ENCODE measurements at places on chromosomes 7 and 10.

GRCh38 chr10:93596539-93596938, 4.5 kb downstream of the RBP4 start:
- no peak for DNase-seq

DNA sequence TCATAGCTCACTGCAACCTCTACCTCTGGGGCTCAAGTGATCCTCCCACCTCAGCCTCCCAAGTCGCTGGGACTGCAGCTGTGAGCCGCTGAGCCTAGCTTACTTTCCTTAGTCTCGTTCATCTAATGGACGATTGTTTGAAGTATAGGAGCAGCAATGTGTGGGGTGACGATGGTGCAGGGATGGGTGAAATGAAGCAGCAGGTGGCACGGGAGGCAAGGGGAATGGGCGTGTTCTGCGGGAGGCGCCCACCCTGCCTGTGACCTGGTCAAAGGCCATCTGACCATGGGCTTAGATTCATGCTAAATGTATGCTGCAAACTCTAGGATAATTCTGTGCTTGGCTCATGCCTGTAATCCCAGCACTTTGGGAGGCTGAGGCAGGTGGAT, 210.7 kb downstream of the MAD1L1 start:
- DNase-seq, result no peak

DNA sequence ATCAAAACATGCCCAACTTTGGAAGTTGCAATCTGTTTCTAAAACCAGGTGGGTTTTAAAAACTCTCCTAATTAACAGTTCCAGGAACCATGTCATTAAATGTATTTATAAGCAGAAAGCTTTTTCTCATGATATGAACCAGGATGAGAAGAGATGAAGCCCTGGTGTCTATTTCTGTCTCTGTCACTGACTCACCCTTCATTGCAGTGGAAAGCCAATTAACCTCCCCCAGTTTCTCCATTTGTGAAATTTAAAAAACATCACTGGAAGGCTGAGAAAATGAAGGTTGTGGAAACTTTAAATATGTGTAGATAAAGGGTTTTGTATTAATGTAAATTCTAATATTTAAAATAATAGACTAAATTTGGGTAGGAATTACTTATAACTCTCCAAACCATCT, 1088.0 kb downstream of the SORCS1 start:
- no peak for DNase-seq

DNA sequence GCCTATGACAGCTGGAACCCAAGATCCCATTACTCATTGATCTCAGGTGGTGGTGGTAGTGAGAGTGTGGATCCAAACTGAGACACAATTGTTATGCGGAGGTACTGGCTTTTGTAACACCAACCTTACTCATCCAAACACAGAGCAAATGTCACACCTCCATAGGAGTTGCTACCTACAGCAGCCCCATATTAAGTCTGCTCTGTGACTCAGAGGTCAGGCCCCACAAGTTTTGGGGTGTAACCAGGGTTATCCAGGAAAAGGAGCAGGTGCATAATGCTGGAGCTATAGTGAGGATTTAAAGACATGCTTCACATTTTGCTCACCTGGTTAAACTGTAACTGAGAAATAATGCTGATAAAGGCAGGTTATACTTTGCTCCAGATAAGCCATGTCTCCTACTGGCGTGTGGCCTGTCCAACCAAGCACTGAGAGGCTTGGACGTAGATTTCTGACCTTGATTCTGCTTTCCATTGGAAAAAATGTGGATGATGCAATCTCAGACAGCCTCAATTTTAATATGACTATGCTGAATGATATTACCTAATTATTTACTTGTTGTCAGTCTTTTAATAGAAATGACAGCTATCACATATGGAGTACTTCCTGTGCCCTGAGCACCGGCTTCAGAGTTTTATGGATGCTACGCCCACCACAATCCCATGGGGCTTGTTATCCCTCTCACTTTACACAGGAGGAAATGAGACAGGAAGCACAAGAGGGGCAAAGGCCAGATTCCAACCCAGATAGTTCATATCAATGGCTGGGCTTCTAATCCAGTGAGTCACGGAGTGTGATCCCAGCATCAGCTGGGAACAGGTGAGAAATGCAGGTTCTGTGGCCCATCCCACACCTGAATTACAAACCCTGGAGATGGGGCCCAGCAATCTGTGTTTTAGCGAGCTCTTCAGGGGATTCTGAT, 181.3 kb downstream of the CHN2 start:
- DNase-seq, result no peak

DNA sequence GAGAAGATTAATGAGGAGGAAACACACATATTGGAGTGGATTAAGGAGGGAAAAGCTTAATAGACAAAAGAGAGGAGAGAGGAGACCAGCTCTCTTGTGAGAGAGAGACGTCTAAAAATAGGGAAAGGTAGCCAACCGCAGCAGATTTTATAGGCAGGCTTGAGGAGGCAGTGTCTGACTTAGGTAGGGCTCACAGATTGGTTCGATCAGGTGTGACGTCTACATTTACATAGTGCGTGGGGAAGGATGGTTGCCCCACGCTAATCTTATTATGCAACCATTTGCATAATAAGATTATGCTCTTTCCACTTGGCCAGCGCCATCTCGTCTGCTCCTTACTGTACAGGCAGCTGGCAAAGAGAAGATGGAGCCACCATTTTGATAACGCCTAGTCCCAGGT, 122.0 kb downstream of the MARCHF5 start:
- no peak for DNase-seq

GRCh38 chr7:144513334-144513733, 109.8 kb upstream of the NOBOX start:
- peak; percentile 9 for DNase-seq

DNA sequence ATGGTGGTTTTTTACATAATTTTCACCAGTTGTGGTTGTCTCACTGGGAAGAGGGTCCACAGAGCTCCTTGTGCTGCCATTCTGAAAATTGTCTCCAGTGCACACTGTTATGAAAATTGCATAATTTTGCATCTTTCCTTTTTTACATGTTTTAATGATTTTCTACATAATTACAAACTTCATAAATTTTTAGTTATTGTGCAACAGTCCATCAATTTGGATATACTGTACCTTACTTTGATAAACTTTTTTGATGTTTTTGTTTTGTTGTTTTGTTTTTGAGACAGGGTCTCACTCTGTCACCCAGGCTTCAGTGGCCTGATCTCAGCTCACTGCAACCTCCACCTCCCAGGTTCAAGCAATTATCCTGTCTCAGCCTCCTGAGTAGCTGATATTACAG, 70.6 kb upstream of the AUTS2 start:
- no peak for DNase-seq

GRCh38 chr7:28591725-28592349, 179.5 kb downstream of the CREB5 start:
- DNase-seq, result no peak

- no peak for DNase-seq
Observed at GRCh38 chr10:115093286-115093775, at the start of gene ATRNL1. Gene ATRNL1 (plus strand): TSS chr10:115093365. CDS start chr10:115093751, 386 bp downstream.

DNA sequence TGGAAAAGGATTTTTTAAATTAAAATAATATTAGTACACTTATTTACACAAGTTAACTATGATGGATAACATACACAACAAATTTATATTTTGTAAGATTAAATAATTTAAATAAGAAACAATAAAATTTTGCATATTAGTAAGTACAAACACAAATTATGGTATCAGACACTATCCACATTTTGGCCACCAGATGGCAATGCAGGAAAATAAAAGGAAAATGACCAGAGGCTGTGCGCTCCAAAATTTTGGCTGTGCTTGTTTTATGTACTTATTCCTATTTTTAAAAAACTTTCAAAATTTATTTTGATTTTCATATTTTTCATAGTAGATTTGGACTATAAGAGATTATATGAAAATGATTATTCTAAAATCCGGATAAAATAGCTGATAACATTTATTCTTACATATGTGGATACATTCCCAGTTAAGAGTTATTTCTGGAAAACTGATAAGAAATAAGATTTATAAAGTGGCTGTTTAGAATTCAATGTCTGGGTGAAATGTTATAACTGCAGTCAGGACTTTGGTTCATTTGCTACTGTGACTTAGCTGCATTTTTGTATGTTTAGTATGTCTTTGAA, 274.7 kb upstream of the HGF start:
- DNase-seq, result peak; percentile 45

DNA sequence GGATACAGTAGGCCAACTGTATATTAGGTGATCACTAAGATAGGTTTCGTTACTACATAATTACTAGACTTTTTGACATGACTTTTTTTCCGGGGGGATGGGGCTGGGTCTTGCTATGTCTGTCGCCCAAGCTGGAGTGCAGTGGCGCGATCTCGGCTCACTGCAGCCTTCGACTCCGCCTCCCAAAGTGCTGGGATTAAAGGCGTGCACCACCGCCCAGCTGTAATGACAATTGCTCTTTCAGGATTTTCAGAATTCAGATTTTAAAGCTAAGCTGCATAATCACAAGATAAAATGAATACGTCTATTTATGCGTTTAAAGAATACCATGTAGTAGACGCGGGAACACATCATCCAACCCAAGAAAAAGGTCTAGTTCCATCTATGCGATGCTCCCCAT, 982 bp downstream of the IDI1 start:
- no peak for DNase-seq

- DNase-seq, result no peak
Observed at GRCh38 chr10:78642269-78642816, 426.4 kb upstream of the ZMIZ1 start.

DNA sequence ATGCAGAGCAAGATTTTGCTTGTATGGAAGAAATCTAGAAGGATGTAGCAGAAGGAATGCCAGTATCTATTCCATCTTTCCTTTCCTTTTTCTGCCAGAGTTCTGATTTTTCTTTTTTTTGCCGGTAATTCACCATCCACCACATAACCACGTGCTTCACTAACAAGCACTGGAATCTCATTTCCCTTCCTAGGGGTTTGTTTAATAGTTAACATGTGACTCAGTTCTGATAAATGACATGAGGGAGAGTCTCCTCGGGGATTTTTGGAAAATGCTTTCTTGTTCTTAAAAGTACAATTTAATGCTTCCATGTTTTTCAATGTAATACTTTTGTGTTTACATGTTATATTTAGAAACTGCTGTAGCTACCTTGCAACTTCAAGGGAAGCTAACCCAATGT, 590.2 kb downstream of the SH2D4B start:
- DNase-seq, result no peak

- DNase-seq, result no peak
Observed at GRCh38 chr10:47258921-47259320, 41.1 kb upstream of the GDF10 start.

DNA sequence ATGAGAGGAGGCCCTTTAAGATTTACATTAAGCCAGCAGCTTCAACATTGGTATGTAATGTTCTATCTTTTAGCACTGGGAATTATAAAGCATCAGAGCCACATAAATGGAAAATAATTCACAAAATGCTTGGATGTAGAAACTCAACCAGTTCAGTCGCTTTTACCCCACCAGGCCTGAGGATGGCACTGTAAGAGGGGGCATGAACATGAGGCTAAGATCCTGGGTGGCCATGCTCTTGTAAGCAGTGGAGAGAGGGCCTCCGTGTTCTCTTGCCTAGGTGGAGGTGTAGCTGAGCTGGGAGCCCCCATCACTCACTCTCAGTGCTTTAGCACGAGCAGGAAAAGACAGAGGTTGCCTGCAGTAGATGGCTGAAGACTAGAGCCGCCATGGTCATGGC, 238.8 kb downstream of the FANK1 start:
- DNase-seq, result no peak

- DNase-seq, result no peak
Observed at GRCh38 chr7:41889040-41889439, 186.2 kb upstream of the INHBA start.

GRCh38 chr7:131897016-131897789, 340.8 kb upstream of the PODXL start:
- peak; percentile 32 for DNase-seq

DNA sequence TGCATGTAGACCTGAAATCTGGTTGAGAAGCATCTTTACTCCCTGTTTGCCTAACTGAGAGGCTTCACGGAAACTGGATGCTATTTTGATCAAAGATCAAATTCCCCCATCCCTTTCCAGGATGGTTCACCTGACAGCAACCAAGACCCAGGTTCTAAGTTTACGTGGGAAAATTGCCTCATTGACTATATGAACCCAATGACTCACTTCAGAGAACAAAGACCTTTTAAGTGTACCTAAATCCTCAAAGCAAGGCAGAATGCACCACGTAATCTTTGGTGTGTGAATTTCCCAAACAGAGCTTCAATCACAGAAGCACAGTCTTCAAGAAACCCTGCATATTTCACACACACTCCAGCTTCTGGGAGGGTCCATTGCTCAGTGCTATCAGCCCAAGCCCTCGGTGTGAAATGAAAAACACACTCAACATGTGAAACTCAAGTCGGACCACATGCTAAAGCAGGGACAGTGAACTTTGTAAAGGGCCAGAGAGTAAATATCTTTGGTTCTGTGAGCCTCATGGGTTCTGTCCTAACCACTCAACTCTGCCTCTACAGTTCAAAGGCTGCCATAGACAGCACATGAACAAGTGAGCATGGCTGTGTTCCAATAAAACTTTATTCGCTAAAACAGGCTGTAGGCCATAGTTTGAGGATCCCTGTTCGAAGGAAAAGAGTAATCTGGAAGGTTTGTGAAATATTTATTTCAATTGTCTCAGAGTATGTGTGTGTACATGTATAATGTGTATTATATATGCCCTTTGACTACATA, 275.6 kb upstream of the FOXK1 start:
- no peak for DNase-seq

- DNase-seq, result no peak
Observed at GRCh38 chr7:22872096-22872807, 49.6 kb upstream of the TOMM7 start.

DNA sequence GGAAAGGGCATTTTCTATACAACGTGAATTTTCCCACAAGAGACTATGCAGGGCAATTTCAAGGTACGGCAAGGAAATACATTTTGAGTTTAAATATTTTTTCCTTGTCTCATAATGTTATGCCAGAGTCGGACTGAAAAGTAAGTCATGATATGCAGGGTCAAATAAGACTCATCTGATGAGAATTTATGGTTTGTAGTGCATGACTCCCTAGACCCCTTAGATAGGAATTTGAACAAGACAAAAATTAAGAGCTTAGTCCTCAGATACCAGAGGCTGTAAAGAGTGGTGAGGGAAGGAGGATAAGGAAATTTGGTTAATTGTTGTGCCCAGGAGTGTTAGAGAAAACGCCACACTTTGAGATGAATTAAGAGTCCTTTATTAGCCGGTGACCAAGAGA, 616.6 kb downstream of the XPNPEP1 start:
- no peak for DNase-seq

DNA sequence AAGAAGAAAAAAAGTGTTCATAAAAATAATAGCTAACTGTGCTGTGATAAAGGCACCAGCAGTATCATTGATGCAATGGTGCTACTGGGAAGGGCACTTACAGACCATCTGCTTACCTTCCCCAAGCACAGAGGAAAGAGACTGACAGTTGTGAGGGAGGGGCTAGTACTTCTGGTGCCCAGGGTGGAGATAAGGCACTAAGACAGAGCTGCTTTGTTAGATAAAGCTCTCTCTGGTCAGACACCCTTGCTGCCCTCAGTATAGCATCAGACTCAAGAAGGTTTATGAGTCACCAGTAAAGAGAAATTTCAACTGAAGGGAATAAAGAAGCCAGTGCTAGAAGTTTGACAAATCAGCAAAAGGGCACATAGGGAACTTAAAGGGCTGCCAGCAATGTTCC, 325.6 kb downstream of the HPSE2 start:
- DNase-seq, result no peak
